Panc1 (cell line): ENCODE measurements at places on chromosomes 16 and 17. TPM values are rescaled to one million over a fixed set of nuclear protein-coding genes. Genes with fewer than 3 reads are reported as not detected.

Gene C1QTNF8
- total RNA-seq: 0.39 TPM

Gene CDYL2
- 6.1 TPM for total RNA-seq

Gene KRT34
- not detected for total RNA-seq

Gene MMD
- 26.9 TPM for total RNA-seq

Gene SCNN1B
- total RNA-seq: 10.7 TPM
